ENCODE measurements at places on chromosomes 12 and 14.

DNA sequence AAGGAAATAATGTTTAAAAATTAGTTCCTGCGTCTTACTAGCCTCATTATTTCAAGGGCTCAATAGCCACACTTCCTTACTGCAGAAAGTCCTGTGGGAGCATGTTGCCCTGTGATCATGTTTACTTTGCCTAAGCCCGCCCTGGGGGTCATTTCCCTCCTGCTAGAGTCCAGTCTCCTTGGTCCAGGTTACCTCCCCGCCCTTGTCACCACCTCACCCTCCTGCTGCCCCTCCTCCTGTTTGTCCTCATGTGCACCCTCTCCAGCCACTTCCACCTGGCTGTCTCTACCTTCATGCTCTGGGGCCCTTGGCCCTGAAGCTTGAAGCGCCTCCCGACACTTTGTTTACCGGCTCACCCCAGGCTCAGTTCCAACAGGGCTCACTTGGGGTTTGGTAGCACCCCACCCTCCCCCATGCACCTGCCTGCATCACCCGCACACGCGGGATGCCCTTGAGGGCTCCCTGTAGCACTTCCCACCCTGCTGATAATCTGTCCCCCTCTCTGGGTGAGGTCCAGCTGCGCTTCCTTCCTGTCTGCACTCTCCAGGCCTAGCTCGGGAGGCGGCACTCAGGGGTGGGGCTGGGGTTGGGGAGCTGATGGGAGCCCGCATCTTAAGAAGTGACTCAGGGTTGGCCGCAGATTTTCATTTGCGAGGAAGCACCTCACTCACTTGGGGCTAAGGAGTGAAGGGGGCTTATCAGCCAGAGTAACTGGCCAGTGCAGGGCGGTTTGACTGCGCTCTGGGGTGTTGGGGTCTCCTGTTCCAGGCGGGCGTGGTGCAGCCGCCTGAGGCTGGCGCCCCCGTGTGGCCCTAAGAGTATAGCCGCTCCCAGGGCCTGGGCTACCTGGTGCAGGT lies 40.1 kb downstream of the SMIM41 start:
- DNase-seq: no peak

DNA sequence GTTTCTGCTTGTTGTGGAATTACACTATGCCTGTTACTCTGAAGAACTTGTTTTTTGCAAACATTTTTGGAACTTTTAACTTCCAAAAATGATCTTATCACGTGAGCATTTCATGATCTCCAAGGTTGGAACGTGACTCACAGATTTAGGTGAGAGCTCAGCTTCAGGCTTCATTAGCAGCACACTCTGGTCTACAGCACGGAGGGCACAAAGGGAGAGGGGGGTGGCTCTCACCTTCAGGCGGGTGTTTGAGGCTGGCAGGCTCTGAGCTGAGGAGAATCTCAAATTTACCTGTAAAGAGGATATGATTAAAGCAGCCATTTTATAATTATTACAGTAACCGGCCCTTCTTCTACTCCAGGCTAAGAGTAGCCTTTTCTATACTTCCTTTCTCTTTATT lies 45.3 kb upstream of the PZP start:
- no peak for DNase-seq

GRCh38 chr14:96407935-96408570 lies 16.1 kb downstream of the AK7 start:
- DNase-seq: no peak

DNA sequence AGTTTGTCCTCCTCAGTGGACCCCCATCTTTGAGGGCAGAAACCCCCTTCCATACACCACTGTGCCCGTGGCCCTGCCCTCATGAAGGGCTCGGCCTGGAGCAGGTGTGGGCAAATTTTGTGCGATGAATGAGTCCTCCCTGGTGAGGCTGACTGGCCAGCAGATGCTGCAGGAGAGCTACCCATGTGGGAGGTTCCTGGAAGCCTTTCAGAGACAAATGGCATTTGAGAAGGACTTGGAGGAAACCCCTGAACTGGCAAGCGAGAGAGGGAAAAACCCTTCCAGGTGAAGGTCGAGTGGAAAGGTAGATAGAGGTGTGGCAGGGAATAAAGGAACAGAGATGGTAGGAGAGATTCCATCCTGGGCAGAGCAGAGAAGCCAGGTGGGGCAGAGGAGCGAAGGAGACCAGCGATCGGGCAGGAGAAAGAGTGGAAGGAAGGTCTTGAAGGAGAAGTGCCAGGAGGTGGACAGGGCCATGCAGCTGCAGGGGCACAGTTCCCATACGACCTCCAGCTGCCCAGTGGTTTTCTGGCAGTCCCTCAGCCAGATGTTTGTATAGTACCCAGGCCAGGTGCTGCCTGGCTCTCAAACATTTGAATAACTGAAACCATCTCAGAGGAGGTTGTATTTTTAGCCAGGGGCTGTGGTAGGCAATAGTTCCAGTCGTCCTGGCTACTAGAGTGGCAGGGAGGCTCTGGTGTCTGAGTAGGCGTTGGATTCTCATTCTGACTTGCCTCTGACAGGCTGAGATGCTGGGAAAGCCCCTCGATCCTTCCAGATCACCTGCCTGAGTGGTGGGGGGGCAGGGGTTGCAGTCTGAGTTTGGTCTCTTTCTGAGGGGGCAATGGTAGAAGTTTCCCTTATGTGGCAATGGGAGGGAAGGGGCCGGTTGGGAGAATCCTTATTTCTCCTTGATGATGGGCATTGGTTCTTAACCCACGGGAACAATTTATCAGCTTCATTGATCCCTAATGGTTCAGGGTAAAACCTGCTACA lies 40.1 kb downstream of the FBXL14 start:
- no peak for DNase-seq

DNA sequence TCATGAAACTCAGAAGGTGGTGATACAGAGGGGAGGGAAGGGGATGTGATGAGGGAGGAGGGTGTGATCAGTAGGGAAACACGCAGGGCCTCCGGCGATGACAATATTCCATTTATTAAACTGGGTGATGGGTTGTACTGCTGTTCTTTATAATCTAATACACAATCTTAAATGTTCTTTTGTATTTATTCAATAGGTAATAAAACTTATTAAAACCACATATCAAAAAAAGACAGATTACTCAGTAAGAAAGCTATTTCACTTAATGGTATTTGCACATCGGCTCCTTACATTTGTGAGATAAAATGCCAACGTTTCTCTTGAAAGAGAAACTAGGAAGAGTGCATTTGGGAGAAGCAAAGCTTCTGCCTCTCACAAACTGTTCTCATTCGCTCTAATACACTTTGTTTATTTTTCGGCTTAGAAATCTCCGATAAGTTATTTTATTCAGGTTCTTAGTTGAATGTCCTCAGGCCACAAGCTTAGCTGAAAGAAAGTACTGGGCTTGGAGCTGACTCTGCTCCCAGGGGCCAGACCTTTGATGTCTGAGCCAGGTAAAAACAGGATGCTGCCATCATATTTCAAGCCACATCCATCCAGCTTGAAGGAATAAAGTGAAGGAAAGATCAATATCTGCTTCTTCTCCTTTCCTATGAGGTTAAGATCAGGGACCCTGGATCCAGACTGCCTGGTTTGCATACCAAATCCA lies 17.5 kb downstream of the STON2 start:
- DNase-seq: no peak

- DNase-seq: no peak
Observed at GRCh38 chr12:105590571-105590970, 260.1 kb downstream of the C12orf75 start.

DNA sequence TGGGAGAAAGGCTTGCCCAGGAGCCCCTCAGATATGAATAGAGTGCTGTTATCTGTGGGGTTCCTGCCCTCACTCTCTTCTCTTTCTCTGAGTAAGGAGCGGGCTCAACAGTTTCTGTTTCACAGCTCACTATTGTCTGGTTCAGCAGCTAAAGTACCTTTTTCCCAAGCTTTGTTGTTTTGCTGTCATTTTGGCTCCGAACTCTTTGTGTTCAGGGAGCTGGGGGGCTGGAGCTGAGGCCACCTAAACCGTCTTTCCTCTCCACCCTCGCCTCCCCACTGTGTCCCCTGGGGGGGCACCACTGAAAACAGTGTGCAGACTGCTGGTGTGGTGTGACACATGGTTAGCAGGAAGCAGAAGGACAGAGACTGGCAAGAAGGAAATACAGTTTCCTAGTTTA lies 51.4 kb downstream of the FBXW8 start:
- no peak for DNase-seq

- DNase-seq: no peak
Observed at GRCh38 chr14:76484355-76484754, 108.4 kb downstream of the ESRRB start.

- no peak for DNase-seq
Observed at GRCh38 chr12:89225808-89226411, 126.4 kb downstream of the DUSP6 start.

GRCh38 chr14:32251530-32251929 lies 48.5 kb upstream of the RNU6-8 start:
- DNase-seq: no peak

- DNase-seq: no peak
Observed at GRCh38 chr12:98618952-98619351, 25.5 kb downstream of the SLC25A3 start.

DNA sequence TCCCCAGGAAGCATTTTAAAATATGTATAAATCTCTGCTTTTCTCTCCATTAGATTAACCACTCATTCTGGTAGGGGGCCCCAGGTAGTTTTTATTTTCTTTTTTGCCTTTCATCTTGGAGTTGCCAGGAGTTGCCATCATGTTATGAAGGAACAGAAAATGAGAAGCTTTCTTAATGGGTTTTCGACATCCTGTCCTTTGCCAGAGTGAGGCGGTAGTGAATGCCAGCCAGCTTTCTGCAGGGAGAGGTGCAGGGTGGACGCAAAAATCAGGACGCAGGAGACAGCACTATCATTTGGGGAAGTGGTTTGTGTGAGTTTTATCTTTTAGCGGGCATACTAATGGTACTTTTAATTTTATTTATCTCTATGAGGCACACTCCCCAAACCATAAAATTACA lies 1.7 kb downstream of the RASSF8 start:
- no peak for DNase-seq
